ENCODE measurements at places on chromosomes 6 and 20.

DNA sequence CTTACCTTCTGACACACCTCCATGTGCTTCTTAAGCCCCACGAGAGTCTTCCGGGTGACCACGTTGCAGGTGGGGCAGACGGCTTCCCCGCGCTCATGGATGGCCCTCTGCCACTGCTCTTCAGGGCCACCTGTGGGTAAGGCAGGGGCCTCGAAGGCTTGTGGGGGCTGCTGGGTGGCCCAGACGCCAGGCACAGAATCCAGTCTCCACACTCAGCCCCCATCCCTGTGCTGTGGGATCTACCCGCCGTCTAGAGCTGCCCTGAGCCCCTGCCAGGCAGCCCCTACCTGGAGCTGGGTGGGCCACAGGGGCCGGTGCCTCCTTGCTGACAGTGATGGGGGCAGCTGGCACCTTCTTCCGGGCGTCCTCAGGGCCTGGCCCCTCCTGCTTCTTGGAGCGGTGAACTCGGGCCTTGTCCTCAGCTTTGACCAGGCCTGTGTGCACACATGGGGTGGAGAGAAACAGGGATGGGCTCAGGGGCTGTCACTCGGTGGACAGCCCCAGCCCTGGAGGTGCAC lies 5.9 kb downstream of the ZNF512B start:
- no peak for DNase-seq

- DNase-seq: no peak
These were observed 470.5 kb upstream of the JAG1 start for GRCh38 chr20:11144114-11144950.

GRCh38 chr6:87669051-87669450 lies 33.0 kb downstream of the AKIRIN2 start:
- no peak for DNase-seq

- DNase-seq: no peak
These were observed 7.2 kb downstream of the MYLK4 start for GRCh38 chr6:2743280-2744208.

GRCh38 chr6:56625356-56625755 lies 17.3 kb downstream of the DST start:
- DNase-seq: no peak

DNA sequence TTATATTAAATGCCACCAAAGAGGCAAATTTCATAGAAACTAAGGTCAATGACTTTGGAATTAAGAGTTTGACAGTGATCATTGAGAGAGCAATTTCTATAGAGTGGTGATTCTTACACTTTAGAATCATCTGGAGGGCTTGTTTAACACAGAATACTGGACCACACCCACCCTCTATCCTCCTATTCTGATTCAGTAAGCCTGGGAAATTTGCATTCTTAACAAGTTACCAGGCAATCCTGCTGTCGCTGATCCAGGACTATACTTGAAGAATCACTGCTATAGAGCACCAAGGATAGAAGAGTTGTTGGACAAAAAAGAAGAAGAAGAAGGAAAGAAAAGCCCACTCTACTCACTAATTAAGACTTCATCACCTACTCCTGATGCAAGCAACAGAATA lies 21.3 kb upstream of the TBX18 start:
- no peak for DNase-seq

- no peak for DNase-seq
These were observed 229.8 kb downstream of the HAO1 start for GRCh38 chr20:7710440-7710839.

GRCh38 chr6:583116-583515 lies 73.8 kb downstream of the HUS1B start:
- no peak for DNase-seq

DNA sequence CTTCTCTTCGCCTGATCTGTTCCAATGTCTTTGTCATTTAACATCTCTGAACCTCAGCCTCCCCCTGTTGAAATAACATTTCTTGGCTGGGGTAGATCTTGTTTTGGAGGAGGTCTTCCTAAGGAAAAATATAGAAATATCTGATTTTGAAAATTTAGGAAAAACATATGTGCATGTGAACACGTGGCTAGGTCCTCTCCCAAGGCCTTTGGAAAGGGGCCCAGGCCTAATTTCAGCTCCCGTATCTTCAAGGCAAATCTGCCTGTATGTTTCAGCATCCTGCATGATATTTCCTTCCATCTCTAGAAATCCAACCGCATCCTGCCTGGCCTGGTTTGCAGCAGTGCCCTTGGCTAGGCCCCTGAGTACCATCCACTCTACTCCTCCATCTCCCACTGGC lies 261.2 kb downstream of the PHACTR1 start:
- DNase-seq: no peak

- DNase-seq: peak; percentile 77
These were observed 11.2 kb downstream of the TLDC2 start for GRCh38 chr20:36886859-36887751.

- no peak for DNase-seq
These were observed 226.6 kb upstream of the EXOC2 start for GRCh38 chr6:919500-919899.

DNA sequence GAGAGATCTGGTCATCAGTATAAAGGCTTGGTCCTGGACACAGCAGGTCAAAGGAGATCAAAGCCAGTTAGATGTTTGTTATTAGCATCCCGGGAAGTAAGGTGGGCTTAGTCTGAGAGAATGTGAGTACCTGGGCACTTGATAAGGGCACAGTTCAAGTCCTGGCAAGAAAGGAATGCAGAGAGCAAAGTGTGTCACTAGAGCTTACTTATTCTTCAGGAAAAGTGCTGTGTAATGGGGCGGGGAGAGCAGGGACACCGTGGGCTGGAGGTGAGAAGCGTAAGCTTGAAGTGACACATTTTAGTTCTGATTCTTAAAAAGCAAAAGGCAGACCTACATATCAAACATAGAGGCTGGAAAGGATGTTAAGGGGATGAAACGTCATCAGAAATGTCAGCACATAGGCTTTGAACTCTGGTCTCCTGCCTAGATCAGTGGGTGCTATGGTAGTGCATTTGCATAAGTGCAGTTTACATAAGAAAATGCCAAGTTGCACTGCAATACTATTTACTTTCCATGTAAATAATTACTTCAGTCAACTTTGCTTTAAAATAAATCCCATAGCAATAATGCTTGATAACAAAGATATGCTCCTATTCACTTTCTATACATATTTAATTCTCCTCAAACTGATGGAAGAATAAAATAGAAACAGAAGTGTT lies 2.6 kb downstream of the SAMD5 start:
- no peak for DNase-seq

- DNase-seq: no peak
These were observed 14.9 kb upstream of the DDO start for GRCh38 chr6:110430236-110430635.

GRCh38 chr20:52190437-52191131 lies 995 bp downstream of the ZFP64 start:
- DNase-seq: peak; percentile 34

DNA sequence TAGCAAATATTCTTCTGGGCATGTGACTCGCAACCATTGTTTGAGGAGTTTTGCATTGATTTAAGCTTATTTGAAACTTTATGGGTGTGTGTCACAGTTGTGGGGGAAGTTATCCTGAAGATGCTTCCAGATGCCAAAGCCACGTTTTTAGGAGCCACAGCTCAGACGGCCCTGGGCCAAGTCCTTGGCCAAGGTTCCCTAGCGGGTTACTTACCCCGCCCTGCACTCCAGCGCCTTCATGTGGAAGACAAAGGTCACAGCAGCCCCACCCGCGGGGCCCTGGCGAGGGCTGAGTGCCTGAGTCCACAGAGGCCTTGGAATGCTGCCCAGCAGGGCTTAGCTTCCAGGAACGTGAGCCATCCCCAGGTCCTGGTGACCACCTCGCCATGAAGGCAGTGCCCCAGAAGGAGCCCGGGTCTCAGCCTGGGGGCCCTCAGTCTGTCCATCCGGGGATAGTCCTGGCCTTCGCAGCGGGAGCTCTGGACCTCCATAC lies 308.3 kb downstream of the CDH4 start:
- DNase-seq: no peak

- no peak for DNase-seq
These were observed 50.1 kb downstream of the SSR1 start for GRCh38 chr6:7262746-7263518.

- DNase-seq: no peak
These were observed 89.3 kb upstream of the AHI1 start for GRCh38 chr6:135586844-135587243.

DNA sequence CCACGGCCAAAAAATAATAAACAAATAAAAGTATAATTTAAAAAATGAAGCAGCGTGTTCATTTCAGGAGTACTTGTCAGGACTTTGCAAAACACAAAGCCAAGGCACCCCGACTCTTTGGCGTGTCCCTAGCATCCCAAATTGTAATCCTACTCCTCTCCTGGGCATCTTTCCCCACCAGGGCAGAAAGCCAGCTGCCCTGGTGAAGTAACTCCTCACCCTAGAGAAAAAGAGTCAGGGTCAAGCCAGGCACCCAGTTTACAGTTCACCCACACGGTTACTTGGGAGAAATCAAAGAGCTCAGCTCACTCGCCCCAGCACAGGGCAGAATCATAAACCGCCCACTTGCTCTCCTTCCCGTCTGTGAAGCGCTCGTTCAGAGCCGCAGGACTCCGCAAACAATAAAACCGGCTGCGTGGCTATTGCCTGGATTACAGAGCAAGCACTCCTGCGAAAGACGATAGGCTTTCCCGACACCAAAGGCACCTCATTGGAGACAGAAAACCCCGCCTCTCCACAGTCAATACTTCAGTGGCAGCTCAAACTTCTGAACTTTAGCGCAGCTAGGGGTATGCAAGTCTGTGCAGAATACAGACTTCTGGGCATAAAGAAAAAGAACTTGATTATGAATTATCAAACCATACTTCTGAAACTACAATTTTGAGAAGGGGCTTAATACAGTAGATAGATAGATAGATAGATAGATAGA lies 73.0 kb upstream of the NHSL1 start:
- no peak for DNase-seq

DNA sequence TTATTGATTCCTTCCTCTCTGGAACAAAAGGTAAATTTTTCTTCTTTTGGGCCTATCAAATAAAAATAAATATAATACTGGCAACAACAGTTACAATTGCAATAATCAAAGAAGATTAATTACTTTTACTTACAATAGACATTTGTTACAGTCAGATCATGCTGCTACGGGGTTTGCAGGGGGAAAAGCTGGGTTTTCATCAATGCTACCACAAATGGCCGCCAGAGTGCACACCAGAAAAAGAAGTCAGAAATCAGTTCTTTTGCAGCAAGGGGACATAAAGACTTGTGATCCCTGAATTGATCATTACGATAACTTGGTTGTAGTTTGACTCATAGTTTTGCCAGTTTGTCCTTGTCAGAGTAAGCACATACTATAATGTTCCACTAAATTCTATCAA lies 714.5 kb upstream of the EYS start:
- no peak for DNase-seq

- DNase-seq: no peak
These were observed 455.1 kb upstream of the CITED2 start for GRCh38 chr6:139829576-139829975.

DNA sequence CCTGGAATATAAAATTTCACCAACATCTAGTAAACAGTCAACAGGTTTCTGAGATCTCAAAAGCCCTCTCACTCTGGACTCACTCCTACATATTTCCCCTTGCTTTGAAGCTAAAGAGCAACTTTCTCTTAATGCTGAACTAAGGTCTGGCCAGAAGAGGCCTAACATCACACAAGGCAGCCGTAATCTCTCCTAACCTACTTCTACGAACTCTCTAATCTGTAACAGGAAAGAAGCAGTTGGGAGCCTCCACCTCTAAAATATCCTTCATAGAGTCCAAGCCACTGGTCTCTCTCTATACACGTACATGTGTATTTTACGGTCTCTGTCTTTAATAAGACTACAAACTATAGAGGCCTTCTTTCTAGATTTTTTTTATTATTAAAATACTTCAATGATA lies 72.0 kb downstream of the REV3L start:
- no peak for DNase-seq

GRCh38 chr6:35213298-35213791 lies 411 bp upstream of the SCUBE3 start:
- no peak for DNase-seq

DNA sequence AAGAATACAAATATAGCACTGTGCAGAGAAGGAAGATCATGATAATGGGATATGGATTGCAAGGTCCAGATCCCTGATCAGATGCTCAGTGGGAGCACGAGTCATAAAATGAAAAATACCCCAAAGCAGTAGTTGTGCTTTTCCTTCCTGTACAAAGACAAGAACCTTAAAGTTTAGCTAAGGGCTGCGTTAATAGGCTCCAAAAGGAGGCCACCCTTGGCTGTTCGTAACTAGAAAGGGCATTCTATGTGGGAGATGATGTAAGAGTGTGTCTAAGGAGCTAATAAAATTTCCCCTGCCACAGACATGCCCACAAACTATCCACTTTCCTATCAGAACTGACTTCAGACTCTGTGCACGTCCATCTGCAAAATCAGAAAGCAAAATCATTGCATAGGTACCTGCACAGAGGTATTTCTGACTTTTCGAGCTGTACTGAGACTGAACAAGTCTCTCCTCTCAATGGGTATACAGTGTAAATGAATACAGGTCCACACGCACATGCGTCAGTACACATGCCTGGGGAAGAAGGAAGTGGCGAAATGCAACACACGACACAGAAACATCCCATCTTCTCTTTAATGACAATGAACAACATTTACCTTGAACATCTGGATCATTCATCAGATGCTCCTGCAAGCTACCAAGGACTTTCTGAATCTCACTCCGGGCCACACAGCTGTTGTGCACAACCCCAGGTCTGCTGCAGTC lies 16.9 kb upstream of the ANKRD60 start:
- no peak for DNase-seq

- no peak for DNase-seq
These were observed 34.4 kb downstream of the PCNA start for GRCh38 chr20:5085380-5085779.

DNA sequence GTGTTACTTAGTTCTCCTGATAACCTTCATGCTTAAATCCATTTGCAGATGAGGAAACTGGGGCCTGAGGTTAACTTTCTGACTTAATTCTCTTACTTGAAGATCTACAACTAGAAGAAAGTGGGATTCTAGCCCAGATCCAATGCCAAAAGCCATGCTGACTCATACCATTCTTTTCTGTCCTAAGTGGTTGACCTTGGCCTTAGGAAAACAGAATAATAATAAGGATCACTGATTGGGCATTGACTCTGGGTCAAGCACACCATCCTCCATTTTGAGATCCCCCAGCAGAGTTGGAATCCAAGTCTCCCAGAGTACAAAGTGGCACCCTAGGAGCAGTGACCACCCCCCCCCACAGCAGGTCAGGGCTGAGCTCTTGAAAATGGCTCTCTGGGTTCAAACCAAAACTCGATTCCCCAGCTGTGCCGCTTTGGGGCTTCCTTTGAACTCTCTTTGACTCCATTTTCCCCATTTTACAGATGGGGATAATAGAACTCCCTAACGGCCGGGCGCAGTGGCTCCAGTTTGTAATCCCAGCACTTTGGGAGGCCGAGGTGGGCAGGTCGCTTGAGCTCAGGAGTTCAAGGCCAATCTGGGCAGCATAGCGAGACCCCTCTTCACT lies 12.8 kb upstream of the ZNF217 start:
- no peak for DNase-seq

DNA sequence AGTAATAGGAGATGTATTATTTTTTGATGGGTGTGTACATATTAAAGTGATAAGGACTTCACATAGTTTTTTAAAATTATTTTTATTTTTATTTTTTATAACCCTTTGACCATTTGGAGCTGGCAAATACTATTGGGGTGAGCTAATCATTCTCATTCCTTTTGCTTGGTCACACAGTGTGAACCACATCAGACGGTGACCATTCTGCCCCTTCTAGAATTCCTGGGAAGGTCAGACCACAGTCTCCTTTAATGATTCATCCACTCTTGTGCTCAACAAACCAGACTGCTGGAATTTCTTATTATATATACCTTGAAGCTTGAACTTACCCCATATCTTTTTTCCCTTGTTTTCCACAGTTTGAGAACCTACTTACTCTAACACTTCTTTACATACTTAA lies 23.9 kb upstream of the PRL start:
- no peak for DNase-seq

- no peak for DNase-seq
These were observed 708.9 kb upstream of the CITED2 start for GRCh38 chr6:140083375-140083774.
